ENCODE measurements at places on chromosomes 16 and 17.
A peak's percentile ranks its signal among the peaks of the same experiment; 100 is the strongest.

DNA sequence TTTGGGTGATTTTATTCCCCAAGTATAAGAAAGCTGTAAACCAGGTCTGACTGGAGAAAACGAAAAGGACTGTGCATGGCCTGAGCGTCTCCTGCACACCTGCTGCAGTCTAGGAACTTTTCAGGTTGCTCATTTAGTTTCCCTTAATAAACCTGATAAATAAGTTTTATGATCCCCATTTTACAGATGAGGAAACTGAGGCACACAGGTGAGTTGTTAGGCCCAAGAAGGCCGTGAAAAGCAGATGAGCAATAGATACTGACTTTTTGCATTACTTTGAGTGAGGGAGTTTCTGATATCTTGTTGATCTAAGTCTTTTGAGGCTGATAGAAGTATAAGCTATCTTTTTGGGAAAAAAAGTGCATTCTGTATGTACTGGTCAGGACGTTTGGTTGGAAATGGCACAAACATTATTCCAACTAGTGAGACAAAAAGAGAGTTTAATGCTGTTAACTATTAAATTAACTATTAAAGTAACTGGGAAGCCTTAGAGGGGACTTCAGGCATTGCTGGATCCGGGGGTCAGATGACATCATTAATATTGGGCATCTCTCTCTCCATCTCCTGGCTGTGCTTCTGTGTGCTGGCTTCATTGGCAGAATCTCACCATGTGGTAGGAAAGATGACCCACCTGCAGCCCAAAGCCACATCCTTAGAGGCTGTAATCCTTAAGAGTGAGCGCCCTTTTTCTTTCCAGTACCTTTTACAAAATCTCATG lies 163.4 kb downstream of the CMIP start:
- DNase-seq: no peak

GRCh38 chr16:1792836-1793577 lies 498 bp downstream of the IGFALS start:
- DNase-seq: no peak

DNA sequence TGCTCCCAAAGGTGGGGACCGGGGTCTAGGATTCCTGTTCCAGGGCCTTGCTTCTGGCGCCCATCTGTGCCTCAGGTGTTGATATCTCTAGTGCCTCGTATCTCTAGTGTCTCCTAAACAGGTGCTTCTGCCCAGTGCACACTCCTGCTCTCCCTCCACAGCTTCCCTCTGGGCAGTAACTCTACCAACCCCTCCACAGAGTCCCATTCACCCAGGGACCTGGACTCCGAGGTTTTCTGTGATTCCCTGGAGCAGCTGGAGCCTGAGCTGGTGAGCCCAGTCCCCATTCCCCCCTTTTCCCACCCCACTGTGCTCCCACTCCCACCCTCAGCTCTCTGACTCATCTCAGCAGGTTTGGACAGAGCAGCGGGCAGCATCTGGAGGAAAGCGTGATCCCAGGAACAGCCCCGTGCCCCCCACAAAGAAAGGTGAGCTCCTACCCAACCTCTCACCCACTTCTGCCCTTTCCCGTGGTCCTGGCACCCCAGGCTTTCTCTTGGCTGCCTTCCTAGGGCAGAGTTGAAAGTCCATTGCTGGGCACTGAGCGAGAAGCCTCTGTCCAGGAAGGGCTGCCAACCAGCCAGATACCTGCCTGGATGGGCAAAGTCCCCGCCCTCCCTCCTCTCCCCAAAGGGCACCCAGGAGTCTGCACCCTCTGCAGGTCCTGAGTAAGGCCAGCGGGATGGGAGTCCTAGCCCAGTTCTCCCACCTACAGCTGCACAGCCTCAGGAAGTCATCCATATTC lies 2.2 kb downstream of the ACBD4 start:
- DNase-seq: no peak

DNA sequence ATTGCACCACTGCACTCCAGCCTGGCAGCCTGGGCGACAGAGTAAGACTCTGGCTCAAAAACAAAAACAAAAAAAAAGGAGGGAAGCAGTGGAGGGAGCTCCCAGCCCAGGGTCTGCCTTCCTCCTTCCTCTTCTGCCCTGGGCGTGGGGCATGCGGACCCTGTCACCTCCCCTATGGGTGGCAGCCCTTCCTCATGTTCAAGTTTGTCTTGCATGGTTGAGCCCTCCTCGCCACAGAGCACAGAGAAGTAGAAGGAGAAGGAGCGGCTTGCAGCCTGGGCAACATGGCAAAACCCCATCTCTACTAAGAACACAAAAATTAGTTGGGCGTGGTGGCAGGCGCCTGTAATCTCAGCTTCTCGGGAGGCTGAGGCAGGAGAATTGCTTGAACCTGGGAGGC lies 21.4 kb upstream of the TIMP2 start:
- no peak for DNase-seq

DNA sequence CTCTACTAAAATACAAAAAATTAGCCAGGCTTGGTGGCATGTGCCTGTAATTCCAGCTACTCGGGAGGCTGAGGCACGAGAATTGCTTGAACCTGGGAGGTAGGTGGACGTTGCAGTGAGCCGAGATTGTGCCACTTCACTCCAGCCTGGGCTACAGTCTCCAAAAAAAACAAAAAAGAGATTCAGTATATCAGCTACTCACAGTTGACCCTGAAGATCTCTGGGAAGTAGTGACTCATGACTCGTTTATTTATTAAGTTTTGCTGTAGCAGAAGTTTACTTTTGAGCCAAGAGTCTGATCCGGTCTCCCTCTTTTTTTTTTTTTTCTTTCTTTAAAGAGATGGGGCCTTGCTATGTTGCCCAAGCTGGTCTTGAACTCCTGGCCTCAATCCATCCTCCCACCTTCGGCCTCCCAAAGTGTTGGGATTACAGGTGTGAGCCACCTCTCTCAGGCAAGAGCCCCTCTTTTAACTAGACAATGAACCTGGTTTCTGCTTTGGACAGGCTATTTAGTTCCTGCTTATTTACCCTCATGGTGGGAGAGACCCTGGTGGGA lies 4.4 kb downstream of the MVP start:
- no peak for DNase-seq

- no peak for DNase-seq
Measured at GRCh38 chr17:16439303-16439791, 24.0 kb downstream of the TRPV2 start.

GRCh38 chr17:52892334-52892733 lies 733.8 kb upstream of the CA10 start:
- DNase-seq: no peak

DNA sequence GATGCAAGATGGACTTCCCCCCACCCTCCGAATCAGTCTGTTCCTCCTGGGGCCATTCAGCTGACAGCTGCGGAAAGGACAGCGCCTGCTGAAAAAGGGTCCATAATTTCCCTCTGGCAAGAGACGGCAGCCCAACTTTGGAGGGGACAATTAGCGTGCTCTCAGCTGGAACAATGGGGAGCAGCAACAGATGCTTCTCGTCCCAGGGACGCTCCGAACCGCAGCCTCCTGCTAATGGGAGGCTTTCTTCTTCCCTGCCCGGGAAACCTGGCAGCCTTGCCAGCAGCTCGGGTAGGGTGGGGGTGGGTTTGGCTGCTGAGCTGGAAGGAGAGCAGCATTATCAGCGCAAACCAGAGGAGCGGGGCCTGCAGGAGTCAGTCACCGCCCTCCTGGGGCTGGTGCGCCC lies 500.0 kb upstream of the SALL1 start:
- DNase-seq: no peak

GRCh38 chr16:87964049-87964659 lies 12.9 kb downstream of the BANP start:
- DNase-seq: no peak

GRCh38 chr17:73614256-73614655 lies 30.0 kb downstream of the SDK2 start:
- no peak for DNase-seq

DNA sequence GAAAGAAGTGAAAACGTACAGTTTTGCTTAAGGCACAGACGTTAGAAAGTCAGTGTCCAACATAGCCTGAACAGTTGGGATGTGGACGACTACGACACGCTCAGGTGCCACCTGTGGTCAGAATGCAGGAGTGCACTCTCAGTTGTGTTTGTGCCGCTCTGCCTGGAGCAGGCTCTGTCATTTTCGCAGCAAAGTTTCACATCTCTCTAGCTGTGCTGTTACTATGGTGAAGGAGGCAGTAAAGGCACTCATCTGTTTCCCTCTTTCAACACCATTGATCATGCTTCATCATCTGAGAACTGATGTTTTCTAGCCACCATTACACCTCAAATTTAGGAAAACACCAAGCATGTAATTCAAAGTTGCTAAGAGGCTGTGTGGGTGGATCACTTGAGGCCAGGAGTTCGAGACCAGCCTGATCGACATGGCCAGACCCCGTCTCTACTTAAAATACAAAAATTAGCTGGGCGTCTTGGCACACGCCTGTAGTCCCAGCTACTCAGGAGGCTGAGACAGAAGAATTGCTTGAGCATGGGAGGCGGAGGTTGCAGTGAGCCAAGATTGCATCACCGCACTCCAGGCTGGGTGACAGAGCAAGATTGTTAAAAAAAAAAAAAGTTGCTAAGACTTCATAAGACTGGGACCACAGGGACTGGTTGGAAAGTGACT lies 44.9 kb upstream of the DNAJA2 start:
- DNase-seq: peak; percentile 15

DNA sequence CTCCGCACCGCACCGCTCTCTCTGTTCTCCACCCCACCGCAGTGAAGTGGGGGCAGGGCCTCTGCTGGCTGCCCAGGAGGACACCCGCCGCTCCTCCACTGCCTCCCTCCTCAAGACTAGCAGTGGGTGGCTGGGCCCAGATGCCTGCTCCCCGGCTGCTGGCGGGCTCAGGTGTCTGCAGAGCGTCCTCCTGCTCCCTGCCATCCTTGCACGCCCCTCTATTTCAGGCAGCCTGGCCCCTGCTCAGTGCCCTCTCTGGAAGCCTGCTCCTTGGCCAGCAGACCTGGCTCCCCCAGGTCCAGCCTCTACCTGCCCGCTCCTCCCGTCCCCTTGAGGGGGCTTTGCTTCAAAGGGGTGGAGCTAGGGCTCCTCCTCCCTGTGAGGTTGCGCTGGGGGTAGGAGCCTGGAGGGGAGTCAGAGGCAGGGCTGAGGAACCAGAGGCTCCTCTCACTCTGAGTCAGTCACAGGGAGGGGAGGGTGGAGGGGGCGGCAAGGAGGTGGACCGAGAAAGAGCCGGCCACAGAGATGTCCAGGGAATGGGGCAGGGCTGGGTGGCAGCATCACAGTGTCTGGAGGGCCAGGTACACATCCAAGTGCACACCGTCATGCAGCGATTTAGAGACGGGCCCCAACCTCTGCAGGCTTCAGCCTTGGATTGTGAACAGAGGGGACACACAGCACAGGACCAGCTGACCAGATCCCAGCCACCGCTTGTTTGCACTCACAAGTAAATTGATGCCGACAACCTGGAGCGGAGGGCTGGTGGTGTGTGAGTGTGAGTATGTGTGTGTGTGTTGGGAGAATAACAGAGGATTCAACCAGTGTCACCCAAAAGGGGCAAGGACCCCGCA lies 9.8 kb upstream of the TMEM92 start:
- no peak for DNase-seq

DNA sequence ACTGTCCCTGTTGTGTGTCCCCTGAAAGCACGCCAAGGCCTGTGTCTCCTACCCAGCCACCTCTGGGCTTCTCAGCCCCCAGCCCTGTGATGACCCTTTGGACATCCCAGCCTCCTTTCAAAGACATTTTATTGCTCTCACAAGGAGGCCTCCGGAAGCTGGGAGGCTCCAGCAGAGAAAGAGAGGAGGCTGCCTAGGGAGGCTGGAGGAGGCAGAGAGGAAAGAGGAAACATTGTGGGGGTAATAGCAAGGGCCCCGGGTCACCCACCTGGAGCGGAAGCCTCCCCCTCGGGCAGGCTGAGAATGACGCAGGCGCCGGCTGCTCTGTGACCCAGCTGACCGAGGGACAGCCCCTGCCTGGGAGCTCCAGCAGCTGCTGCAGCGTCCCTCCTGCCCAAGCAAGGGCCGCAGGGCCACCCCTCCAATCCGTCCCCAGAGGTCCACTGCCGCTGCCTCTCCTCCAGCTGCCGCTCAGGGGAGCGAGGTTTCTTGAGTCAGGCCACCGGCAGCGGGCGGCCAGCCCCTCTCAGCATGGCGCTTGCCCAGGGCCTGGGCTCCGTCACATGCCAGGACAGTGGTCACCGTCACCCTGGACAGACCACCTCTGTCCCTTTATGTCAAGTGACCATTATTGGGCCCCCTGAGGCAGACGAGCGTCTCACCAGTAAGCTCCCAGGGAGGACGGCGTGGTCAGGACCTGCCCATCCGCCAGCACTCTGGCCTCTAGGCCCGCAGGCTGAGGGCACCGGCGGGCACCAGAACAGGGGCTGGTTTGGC lies 29.3 kb downstream of the ACTG1 start:
- DNase-seq: no peak

DNA sequence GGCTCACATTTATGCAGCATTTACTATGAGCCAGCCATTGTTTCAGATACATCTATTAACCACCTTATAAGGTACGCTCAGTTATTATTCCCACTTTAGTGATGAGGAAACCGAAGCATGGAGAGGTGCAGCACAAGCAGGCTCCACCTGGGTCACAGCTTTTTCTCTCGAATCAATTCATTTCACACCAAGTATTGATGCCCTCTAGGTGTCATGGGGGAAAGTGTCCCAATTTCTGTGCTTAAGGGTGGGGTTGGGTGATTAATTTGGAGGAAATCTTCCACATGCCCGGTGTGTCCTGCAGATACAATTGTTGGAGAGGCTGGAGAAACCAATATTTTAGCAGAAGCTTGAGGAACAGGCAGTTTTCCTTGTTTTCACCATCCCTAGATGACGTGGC lies 62.7 kb upstream of the DNAJA2 start:
- no peak for DNase-seq

- DNase-seq: no peak
Measured at GRCh38 chr17:7523033-7523432, 25.8 kb upstream of the TNFSF12 start.

GRCh38 chr17:63785556-63785955 lies 11.6 kb downstream of the DDX42 start:
- no peak for DNase-seq

GRCh38 chr17:69246726-69247375 lies 18.2 kb upstream of the ABCA10 start:
- no peak for DNase-seq

- no peak for DNase-seq
Measured at GRCh38 chr17:70310221-70310672, 140.9 kb downstream of the KCNJ2 start.

GRCh38 chr17:48571024-48571818 lies 6.9 kb downstream of the HOXB4 start:
- DNase-seq: no peak

- no peak for DNase-seq
Measured at GRCh38 chr17:42598905-42599304, 10.3 kb downstream of the RETREG3 start.

DNA sequence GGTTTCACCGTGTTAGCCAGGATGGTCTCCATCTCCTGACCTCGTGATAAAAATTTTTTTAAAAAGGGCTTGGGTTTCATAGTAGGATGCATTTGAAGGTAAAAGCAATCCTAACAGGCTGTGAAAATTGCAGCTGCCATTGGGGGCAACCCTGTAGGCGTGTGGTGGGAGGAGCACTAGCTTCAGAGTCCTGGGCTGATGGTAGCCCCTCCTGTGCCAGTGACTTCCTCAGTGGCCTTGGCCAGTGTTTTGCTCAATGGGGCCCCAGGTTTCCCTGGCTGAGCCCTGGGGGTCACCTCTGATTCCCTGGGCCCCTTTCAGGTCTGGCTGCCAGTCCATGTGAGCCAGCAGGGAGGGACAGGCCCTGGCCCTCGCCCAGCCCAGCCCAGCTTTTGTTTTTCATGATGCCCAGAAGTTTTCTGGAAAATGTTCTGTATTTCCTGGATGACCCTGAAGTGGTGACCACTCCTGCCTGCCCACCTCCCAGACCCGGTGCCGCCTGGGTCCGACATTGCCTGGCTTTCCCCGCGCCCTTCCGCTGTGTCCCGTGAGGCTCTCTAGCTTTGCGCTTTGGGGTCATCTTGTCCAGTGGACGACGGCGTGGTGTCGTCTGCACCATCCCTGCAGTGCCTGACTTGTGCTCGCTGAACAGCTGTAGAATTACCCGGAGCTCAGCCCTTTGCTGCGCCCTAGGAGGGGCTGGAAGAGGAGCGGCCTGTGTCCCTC lies 9.4 kb downstream of the MGRN1 start:
- DNase-seq: no peak

Data from stimulated activated CD8-positive, alpha-beta memory T cell treated with anti-CD3 and anti-CD28 coated beads, Interleukin-7, amount 100 ng/mL, for 4 hours (primary cell).